Uterus (tissue), 4 donors: ENCODE measurements at places on chromosomes 4 and X.
A peak's percentile ranks its signal among the peaks of the same experiment; 100 is the strongest.

GRCh38 chrX:150543230-150544155, 24.9 kb upstream of the MTM1 start:
- no peak for DNase-seq

- no peak for DNase-seq
These were observed 145.4 kb downstream of the STIM2 start for GRCh38 chr4:27005905-27006590.

DNA sequence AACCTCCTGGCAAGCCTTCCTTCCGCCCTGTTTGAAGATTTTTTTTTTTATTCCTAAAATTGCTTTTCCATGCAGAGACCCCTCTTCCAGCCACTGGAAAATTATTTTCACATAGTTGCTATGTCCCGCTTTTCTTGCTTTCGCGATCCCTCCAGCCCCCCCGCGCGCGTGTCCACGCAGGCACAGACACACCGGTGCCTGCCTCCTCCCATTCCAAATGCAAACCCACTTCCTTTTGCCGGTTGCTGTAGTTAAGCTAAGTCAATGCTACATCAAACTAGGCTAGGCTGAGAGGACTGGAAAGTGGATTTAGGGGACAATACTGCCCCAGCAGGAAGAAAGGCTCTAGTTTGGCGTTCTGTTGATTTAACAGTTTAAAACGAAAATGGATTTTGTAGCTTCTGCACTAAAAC, 111.0 kb downstream of the DHX15 start:
- peak; percentile 48 for DNase-seq

GRCh38 chr4:170736710-170737109, 647.0 kb upstream of the AADAT start:
- DNase-seq, result no peak

DNA sequence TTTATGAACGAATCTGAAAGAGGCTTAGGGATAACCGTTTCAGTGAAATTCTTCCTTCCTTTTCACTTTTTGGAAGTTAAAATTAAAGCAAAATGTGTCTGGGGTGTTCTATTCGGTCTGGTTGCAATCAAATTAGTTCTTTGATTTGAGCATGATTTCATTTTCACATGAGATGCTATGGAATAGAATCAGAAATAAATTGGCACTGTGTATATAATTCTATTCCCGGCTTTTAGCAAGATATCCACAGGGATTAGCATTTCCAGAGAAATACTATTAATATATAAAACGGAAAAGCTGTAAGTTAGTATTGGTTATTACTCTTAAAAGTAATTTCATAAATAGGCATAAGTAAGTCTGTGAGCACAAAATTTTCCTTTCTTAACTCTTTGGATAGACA, 1676.8 kb upstream of the PCDH7 start:
- no peak for DNase-seq
